ENCODE measurements at places on chromosomes 1 and 21.
A peak's percentile ranks its signal among the peaks of the same experiment; 100 is the strongest.

DNA sequence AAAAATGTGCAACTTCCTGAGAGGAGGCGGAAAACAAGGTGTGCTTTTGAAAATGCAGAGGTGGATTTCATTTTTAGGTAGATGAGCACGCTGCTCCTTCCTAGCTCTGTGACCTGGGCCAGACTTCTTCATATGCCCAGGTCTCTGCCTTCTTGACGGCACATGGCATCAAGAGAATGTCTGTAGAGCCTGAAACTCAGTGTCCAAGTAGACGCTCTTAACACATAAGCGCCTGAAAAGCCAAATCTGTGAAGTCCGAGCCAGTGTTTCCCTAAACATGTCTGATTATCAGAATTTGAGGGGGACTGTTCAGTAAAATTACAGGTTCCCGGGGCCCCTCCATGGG is 25.7 kb downstream of the FHAD1 start:
- DNase-seq: no peak

- DNase-seq: no peak
These were observed 85.4 kb downstream of the COLGALT2 start for GRCh38 chr1:183952101-183952500.

- DNase-seq: no peak
These were observed 46.3 kb downstream of the IER5 start for GRCh38 chr1:181134543-181135436.

- no peak for DNase-seq
These were observed 8.5 kb upstream of the TTC22 start for GRCh38 chr1:54809496-54810074.

GRCh38 chr1:43982808-43983207 is 3.8 kb downstream of the B4GALT2 start:
- no peak for DNase-seq

DNA sequence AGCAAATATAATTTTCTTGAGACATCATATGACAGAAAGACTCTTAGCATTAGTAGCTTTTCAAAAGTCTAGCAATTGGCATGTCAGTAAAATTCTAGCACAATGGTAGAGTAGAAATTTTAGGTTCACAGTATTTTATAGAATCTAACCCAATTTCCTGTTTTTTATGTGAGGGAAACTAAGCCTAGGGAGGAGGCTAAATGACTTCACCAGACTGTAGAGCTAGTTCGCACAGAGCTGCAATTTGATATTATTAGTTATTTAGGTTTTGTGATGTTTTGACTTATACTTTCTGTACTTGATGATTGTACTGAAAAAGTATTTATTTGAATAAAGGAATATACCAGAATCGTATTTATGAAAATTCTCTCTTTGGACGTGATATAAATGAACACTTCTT is 68.5 kb downstream of the CACHD1 start:
- DNase-seq: no peak

- DNase-seq: no peak
These were observed 88.6 kb upstream of the SLC35F3 start for GRCh38 chr1:233815865-233816264.

DNA sequence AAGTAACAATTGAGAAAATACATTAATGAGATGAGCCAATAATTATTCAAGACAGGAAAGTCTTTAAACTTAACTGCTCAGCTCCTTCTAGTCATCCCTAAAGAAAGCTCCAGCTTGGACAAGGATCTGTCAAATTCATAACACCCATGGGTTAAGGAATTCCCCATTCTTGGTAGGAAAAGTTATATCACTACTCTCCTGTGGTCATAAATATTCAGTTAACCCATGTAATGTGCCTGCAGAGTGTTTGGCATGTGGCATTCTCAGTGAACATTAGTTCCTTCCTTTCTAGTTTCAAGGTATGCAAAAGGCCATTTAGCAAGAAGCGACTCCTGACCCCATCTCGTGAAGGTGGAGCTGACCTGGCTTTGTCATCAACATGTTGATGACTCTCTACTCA is 76.7 kb upstream of the VCAM1 start:
- no peak for DNase-seq

DNA sequence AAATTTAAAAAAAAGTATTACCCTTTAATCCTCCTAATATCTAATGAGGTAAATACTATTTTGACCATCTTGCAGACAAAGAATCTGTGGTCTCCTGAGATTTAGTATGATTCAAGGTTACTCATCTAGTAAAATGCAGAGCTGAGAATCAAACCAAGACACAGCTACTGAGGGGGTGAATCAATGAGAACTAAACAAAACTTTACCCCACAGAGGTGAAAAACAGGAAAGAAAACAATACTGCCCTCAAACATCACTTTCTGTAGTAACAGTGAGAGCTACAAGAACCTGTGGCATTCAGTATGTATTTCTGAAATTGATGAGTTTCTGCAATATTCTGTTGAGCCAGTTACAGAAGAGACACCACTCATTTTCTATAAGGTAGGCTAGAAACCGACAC is 85.1 kb downstream of the JAK1 start:
- no peak for DNase-seq

GRCh38 chr1:64388336-64388735 is 81.6 kb upstream of the CACHD1 start:
- DNase-seq: no peak

- DNase-seq: no peak
These were observed 16.8 kb upstream of the STMN1 start for GRCh38 chr1:25922971-25923552.

GRCh38 chr1:9181176-9181906 is 52.4 kb upstream of the GPR157 start:
- DNase-seq: no peak

- DNase-seq: no peak
These were observed 345 bp downstream of the SLX9 start for GRCh38 chr21:44940116-44940631.

- no peak for DNase-seq
These were observed 35.5 kb upstream of the HHAT start for GRCh38 chr1:210293171-210293607.

GRCh38 chr1:156623946-156624813 is 5.0 kb downstream of the HAPLN2 start:
- no peak for DNase-seq

GRCh38 chr1:164633997-164634396 is 75.0 kb downstream of the PBX1 start:
- no peak for DNase-seq

- no peak for DNase-seq
These were observed 215.2 kb downstream of the SLC45A1 start for GRCh38 chr1:8533124-8533523.

DNA sequence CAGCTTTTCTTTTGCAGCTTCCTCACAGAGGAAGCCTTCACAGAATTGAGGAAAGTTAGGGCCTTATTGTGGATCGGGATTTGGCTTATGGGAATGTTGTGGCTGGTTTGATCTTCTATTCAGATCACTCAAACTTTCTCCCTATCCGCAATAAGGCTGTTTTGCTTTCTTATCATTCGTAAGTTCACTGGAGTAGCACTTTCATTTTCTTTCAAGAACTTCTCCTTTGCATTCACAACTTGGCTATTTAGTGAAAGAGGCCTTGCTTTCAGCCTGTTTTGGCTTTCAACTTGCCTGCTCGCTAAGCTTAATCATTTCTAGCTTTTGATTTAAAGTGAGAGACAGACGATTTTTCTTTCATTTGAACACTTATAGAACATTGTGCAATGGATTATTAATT is 181.9 kb upstream of the B3GALT2 start:
- no peak for DNase-seq

- no peak for DNase-seq
These were observed 12.1 kb upstream of the GBP6 start for GRCh38 chr1:89351597-89352311.

- no peak for DNase-seq
These were observed 206.3 kb downstream of the KCNT2 start for GRCh38 chr1:196401891-196402290.

- DNase-seq: peak; percentile 3
These were observed 103.3 kb downstream of the RABGAP1L start for GRCh38 chr1:174262349-174263241.
